ENCODE measurements at places on chromosomes 6 and 20.
A peak's percentile ranks its signal among the peaks of the same experiment; 100 is the strongest.

DNA sequence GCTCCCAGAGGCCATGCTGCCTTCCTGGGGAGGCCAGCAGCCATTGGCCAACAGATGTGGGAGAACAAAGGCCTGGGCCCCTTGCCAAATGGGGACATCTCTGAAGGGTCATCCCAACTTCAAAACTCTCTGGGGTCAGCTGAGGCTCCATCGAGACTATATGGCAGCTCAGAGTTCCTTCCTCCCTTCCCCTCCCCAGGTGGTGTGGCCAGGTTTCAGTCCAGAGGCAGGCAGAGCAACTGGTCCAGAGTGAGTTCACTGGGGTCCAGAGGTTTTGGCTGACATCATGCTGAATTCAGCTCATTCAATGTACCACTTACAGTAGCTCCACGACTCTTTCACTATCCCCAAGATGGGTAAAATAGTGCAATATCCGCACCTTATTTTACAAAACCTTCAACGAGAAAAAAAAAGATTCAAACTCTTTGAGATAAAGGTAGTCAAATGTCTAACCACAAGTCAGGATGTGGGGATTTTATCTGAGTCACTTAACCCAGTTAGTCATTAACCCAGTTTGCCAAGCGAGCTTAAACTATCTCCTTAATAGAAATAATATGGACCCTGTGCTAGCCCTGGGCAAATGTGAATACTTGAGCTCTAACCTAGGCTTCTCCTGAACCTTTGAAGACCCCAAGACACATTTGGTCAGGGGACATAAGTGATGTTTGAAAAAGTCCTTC is 108.4 kb upstream of the PLEKHG1 start:
- DNase-seq = no peak

DNA sequence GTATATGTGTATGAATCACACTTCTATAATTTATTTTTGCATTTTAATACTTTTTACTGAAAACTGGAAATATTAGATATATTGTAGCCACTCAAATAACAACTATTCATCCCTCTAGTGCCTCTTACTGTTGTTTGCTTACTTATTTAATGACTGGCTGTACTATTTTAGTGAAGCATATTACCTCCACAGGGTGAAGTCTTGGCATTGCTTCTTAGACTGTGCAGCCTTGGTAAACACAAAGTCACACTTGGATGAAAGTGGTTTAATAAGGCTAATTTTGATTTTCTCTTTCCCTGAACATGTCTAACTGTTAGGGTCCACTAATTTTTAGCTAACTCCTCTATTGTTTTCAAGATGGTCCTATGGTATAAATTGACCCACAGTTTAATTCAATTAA is 1043.2 kb upstream of the ADGRB3 start:
- DNase-seq = no peak

- DNase-seq = no peak
These were observed 10.5 kb upstream of the ZBTB9 start for GRCh38 chr6:33443619-33444504.

DNA sequence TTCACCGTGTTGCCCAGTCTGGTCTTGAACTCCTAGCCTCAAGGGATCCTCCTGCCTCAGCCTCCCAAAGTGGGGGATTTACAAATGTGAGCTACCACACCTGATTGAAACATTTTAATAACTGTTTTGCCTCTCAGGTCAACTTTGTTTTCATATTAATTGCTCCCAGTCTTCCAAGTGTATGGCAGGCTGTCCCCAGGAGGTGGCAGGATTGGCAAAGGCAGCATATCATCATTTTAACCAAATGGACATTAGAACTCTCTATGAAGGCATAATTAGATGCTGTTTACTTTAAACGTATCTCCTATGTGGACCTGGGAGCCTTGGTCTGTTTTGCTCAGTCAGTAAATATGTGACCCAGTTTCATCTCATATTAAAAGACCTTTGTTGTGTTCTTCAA is 59.2 kb upstream of the CSE1L start:
- DNase-seq = no peak

DNA sequence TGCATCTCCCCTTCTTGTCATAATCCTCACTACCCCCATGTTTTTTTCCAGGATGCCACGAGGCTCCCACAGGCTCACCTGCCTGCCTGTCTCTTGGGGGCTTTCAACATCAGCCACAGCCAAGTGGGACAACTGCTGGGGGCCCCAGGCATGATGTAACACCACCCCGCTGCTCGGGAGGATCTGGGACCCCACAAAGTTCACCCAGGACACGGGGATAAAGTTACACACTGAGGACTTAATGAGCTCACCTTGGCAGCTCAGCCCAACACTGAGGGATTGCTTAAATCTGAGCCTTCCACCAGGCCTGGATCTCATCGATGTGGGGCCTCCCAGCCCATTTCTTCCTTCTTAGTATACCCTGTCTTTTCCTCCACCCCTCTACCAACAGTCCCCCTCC is 56.4 kb upstream of the NNAT start:
- no peak for DNase-seq

DNA sequence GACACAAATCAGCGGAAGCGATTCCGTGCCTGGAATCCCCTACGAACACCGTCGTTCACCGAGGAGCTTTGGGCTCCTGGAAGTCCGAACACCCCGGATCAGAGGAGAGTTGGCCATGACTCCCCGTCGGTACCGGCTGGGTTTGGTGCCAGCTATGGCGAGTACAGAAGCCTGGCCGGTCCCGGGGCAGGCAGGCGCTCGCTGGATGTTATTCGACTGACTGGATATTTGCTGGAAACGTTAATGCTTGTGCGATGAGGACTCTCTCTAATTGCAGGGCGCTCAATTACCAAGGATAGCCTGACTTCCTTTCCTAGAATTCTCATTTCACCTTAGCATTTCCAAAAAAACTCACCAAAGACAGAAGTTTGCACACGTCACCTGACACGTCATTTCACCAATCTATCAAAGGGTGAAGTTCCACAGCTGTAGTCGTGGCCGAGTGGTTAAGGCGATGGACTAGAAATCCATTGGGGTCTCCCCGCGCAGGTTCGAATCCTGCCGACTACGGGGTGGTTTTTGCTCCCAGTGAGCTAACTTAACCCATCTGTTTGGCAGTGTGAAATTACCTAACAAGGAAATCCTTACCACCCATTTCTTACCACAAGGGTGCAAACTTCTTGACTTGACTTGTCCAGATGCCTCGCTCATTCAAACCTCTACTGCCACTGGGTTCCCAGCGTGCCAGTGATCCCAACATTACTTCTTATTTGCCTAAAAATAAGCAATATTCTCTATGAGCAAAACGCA is 22.7 kb upstream of the ZNF184 start:
- peak; percentile 79 for DNase-seq

GRCh38 chr6:127015858-127016257 is 102.6 kb upstream of the RSPO3 start:
- DNase-seq = no peak

DNA sequence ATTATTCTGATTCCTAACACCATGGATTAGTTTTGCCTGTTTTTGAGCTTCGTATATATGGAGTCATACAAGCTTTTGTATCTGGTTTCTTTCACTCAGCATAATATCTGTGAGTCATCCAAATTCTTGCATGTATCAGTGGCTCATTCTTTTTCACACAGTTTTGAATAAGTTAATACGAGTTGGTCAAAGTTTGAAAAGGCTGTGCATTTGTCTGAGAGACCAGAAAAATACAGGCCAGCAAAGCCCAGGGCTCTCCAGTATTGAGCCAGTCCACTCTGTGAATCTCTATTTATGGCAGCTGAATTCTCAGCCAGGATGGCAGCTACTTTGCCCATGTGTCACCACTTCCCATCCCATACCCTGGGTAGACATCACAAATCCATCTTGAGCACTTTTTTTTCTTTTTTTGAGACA is 7.2 kb upstream of the CHMP4B start:
- DNase-seq = no peak

GRCh38 chr6:37451441-37452193 is 18.6 kb downstream of the CMTR1 start:
- peak; percentile 88 for DNase-seq

DNA sequence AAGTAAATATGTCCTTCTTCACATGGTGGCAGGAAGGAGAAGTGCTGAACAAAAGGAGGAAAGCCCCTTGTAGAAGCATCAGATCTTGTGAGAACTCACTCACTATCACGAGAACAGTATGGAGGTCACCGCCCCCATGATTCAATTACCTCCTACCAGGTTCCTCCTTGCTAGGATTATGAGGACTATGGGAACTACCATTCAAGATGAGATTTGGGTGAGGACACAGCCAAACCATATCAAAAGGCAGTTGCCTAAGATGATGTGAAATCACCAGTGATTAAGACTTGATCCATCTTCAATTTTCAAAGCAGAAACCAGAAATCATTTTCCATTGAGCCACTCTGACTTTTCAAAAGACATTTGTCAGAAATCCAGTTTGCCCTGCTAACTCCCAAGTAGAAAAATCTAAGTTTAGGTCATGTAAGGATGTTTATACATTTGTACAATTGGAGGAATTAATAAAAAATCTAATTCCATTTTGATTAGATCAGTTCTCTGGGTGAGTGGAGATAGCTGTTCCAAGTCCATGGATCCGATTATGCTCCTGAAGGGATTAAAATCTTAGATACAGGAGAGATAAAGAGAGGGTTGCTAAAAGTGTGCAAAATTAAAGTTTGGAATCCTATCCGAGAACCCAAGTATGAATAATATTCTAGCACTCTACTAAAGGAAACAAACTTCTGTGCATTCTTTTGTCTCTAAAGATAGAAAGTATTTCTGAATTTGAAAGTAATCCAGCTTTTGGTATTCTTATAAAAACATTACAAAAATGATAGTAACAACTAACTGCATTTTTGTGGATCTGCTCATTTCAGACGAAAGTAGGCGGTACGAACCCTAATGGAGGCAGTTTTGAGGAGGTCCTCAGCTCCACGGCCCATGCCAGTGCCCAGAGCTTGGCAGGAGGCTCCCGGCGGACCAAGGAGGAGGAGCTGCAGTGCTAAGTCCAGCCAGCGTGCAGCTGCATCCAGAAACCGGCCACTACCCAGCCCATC is 39.5 kb downstream of the HDDC2 start:
- DNase-seq = no peak

DNA sequence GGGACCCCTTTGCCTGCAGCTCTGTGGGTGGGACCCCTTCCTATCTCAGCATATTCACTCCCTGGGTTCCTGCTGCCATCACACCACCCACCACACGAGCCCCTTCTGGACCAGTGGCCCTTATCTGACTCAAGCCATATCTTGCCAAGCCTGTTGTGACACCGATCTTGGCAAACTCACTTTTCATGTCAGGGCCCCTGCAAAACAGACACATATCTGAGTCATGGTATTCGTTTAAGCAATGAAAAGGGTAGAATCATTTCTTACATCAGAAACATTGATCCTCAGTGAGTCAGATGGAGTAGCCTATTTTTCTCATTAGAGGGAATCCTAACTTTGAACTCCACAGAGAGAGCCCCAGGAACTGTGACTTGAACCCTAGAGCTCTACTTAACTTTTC is 10.6 kb downstream of the RAET1E start:
- DNase-seq = no peak

DNA sequence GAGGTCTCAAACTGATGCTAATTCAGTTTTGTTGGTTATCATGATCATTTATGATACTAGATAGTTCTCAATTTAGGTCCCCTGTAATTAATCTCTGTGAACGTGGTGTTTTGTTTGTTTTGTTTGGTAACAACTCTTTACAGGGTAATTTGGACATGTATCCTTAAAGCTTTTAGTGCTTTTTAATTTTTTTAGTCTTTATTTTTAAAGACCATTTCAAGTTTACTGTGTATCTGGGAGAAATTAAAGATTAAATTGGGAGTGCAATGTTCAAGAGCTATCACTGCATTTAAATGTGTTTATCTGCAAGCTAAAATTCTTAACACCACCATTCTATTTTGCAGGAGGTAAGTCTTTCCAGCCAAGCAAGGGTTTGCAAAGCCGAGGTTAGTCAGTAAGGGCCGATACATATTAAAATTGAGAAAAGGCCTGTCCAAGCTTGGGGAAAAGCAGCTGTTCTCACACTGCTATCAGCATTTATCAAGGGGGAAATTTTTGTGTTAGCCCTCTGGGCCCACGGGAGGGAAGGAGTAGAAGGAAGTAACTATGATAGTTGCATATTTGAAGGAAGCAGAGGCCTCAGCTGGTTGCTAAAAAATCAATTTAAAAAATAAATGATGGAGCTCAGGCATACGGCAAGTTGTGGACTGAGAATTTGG is 59.3 kb upstream of the ZNF217 start:
- no peak for DNase-seq

GRCh38 chr6:110055387-110055735 is 77.2 kb downstream of the GPR6 start:
- no peak for DNase-seq

DNA sequence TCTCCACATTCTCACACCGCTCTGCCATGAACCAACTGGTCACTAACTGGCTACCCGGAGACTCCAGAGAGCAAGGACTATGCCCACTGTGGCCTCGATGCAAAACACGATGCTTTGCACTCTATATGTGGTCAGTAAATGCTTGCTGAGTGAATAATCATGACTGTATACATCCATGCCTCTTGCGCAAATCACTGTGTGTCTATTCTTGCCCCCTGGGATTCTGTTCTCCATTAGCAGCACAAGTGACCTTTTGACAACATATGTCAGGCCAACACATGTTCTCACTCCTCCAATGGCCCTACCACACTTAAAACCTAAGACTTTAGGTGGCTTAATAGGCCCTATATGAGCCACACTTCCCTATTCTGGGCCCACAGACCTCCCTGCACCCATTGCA is 16.9 kb downstream of the KIF16B start:
- no peak for DNase-seq

DNA sequence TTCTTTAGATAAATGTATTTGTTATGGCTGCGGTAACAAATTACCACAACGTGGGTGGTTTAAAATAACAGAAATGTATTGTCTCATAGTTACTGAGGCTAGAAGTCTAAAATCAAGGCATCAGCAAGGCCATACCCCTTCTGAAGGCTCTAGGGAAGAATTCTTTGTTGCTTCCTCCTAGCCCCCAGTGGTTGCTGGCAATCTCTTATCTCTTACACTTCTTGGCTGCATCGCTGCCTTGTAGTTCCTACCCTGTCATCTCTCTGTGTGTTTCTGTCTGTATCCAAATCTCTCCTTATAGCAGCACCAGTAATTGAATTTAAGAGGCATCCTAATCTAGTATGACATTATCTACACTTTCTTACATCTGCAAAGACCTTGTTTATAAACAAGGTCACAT is 534.7 kb downstream of the PHF3 start:
- no peak for DNase-seq

DNA sequence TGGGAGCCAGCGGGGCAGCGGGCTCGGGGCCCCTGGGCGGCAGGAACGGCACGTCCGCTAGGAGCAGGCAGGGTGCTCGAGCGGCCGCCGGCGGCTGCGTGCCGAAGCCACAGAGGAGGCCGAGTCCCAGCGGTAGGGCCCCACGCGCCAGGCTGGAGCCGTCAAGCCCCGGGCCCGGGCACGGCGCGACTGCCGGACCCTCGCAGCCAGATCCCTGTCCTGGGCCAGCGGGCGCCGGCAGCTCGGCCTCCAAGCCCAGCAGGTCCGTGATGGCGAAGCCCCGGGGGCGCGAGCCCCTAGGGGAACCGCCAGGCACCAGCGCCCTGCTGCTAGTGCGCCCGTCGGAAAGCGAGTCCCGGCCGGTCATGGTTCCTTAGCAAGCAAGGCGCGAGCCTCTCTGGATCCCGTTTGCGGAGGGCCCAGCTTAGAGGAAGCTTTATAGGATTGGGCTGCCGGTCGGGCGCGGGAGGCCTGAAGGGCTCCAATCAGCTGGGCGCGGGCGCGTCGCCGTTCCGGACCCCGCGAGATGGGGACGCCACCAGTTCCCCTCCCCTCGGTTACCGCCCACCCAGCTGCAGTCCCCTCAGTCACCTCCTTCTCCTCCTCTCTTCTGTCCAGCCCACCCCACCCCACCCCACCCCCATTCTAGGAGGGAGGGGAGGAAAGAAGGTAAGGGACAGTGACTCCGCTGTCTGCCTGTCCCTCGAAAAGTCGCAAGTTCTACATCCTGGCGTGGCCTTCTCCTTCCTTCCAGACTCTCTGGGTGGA is at the start of gene VSX1:
TSS of gene VSX1 (minus strand) at position 412 of the 768 bp plus-strand sequence. CDS start at position 367, 45 bp downstream.
- no peak for DNase-seq

Measured in DMS 273 treated with DMSO at 0.1 percent for 48 hours (cell line).